ENCODE measurements at places on chromosomes 16 and 17.
A peak's percentile ranks its signal among the peaks of the same experiment; 100 is the strongest.

- DNase-seq, result peak; percentile 83
These were observed 376.3 kb downstream of the CNTNAP4 start for GRCh38 chr16:76653390-76654026.

DNA sequence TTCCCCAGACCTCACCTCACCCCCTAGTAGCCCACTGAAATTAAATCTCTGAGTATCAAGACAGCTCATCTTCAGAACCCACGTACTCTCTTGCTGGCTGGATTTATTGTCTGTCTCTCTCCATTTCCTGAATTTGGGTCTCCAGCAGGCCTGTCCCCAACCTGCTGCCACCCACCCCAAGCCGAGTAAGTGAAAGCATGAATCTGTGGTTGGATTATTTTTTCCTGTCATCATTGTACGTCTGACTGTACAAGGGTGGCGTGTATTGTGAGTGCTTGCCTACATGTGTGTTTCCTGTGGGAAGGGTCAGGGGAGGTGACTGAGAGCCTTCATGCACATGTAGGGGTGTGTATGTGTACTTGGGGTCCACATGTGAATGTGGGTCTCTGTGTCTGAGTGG lies 5.4 kb downstream of the TNP2 start:
- no peak for DNase-seq

DNA sequence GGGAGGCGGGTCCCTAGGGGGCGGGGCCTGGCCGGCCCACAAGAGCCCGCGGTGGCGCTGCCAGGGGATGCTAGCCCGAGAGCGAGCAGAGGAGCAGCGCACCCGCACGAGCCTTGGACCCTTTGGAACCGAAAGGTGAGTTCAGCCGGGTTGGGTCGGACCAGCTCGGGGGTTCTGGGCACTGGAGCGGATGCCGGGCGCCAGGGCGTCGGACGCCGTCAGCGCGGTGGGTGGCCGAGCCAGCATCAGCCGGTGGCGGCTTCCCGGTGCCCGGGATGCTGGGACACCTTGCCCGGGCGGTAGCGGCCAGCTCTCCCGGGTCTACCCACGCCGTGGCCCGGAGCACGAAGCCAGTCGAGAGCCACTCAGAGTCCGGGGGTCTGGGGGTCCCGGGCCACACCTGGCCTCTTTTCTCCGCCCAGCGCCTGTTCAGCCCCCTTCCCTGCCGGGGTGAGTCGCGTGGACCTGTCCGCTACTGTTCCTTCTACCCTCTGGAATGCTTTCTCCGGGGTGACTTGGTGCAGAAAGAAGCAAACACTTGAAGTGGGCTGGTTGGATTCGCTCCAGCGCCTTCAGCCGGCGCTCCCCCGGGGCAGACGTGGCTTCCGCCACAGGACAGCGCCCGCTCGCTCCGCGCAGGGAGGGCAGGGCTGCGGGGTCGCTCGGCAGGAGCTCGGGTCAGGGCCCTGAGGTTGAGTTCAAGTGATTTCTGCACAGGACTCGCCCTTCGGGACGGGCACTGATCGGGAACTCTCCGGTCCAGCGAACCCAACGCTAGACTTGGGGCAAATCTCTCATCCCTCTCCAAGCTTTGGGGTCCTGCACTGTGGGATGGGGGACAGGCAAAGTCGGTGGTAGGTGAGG lies at the start of gene SCNN1G:
SCNN1G (plus strand) TSS at position 67 of the 864 bp plus-strand sequence. CDS start 3,527 bp downstream, outside the sequence.
- DNase-seq, result no peak

DNA sequence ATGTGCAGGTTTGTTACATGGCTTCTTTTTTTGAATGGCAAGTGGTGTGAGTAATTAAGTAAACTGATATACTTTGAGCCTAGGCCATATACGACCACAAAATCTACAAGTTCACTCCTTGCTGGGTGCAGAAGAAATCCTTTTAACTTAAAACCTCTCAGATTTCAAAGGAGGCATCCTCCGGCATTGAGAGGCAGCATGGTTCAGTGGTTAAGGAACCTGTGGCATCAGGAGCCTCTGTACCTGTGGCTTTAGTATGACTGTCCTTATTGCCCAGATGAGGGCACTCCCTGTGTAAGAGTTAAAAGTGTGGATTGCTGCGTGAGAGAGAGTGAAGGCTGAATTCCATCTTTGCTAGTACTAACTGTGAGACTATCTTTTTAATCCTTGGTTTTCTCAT lies 3.3 kb downstream of the NLRP1 start:
- DNase-seq, result no peak

GRCh38 chr17:4537451-4538235 lies 17.5 kb downstream of the MYBBP1A start:
- DNase-seq, result no peak

- no peak for DNase-seq
These were observed 86.8 kb downstream of the MARF1 start for GRCh38 chr16:15556130-15556529.

- DNase-seq, result no peak
These were observed 34.2 kb upstream of the CRHR1 start for GRCh38 chr17:45749831-45750335.

- no peak for DNase-seq
These were observed 217.3 kb upstream of the ERCC4 start for GRCh38 chr16:13702614-13703013.

GRCh38 chr17:77086433-77087010 lies 54.2 kb upstream of the SEC14L1 start:
- DNase-seq, result peak; percentile 66

DNA sequence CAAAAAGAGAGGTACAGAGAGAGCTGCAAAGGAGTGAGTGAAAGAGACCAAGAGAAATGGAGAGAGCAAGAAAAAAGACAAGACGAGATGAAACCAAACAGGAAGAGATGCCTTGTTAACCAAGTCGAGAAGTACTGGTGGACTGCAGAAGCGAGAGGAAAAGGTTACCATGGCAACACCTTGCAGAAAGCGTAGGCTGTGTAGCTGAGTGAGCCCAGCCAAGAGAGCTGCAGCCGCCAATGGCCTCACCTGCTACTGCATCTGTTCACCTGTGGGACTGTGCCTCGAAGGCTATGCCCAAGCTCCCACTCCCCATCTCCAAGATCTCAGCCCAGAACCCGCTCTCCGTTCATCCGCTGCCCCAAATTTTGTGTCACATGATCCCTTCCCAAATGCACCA lies 161.3 kb downstream of the SLC39A11 start:
- DNase-seq, result peak; percentile 12

GRCh38 chr16:17520561-17520960 lies 49.8 kb upstream of the XYLT1 start:
- DNase-seq, result no peak

DNA sequence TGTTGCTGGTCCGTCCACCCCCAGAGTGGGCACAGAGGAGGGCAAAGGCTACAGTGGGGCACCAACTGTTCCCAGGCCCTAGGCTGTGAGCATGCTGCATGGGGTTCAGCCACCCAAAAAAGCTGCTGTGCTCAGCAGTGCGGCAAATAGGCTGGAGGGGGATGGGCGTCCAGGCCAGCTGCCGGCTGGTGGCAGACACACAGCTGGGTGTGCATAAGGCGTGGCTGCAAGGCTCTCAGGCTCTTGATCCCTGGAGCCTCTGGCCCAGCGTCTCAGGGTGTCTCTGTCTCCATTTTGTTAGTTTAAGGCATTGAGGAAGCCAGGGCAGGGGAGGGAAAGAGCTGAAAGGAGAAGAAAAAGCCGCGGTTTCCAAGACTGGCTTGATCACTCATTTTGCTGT lies 8.8 kb downstream of the RPL19 start:
- DNase-seq, result no peak

DNA sequence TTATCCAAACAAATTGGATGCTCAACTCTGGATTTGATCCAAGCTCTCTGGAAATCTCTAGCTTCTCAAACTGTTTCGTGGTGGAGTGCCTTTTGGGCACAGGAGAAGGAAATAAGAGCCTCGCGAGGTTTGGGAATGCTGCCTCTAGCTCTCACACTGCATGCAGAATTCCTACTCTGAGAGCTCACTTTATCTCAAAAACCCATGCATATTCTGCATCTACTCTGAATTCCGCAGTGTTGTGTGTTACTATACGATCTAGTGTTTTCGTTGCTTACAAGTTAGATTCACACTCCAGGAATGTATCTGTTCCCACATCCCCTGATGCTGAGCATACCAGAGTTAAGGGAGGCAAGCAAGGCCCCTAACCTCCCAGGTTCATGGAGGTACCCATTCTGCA lies 462.7 kb downstream of the WWOX start:
- DNase-seq, result no peak

DNA sequence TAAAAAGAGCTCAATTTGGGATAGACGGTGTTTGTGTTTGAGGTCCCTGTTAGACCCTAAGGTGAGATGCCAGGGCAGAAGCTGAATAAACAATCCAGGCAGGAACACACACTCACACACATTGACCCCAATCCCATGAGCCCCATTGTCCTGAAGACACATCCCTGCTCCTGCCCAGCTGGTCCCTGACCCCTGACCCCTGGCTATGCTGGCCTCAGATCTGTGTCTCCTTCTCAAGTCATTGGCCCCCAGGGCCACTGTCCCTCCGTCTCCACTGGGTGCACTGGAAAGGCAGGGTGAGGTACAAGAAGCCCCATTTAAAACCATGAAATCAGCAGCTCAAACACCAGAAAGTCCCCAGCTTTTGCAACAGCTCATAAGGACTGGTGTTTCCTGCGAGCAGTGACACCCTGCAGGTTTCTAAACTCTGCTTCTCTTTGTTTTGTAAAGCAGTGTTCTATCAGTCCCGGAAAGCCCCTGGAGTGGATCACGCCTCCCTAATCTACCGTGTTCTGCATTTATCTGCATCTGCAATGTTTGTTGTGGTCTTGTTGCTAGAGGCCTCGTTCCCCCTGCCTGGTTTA lies 18.0 kb upstream of the ASGR2 start:
- no peak for DNase-seq

DNA sequence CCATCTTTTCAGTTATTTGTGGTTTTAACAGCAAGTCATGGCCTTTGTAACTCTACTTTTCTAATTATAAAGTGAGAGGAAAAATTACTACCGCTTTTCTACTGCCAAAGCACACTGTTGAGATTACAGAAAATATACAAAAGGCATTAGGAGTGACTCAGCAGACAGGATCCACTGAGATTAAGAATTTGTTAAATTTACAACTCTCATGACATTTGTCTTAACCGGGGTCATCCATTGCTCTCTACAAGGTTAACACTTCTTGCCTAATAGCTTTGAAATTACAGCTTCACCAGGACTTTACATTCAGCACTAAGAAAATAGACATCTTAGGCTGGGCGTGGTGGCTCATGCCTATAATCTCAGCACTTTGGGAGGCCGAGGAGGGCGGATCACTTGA lies 93.4 kb downstream of the SSH2 start:
- DNase-seq, result no peak

DNA sequence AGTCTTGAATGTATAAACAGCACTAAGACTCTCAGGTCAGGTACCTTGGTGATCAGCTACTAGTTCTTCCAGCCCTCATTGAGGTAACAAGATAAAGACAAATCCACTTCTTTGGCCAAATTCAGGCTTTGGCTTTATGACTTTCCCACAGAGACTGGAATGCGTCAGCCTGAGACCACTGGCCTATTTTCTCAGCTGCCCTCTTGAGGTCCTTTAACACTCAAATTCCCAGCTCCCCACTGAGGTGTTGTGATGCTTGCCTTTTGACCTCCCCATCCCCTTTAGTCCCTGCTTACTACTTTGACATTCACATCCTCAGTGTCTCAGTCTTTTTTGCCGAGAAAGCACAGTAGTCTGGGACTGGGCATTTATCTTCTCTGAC lies 10.6 kb downstream of the TNFAIP1 start:
- no peak for DNase-seq

DNA sequence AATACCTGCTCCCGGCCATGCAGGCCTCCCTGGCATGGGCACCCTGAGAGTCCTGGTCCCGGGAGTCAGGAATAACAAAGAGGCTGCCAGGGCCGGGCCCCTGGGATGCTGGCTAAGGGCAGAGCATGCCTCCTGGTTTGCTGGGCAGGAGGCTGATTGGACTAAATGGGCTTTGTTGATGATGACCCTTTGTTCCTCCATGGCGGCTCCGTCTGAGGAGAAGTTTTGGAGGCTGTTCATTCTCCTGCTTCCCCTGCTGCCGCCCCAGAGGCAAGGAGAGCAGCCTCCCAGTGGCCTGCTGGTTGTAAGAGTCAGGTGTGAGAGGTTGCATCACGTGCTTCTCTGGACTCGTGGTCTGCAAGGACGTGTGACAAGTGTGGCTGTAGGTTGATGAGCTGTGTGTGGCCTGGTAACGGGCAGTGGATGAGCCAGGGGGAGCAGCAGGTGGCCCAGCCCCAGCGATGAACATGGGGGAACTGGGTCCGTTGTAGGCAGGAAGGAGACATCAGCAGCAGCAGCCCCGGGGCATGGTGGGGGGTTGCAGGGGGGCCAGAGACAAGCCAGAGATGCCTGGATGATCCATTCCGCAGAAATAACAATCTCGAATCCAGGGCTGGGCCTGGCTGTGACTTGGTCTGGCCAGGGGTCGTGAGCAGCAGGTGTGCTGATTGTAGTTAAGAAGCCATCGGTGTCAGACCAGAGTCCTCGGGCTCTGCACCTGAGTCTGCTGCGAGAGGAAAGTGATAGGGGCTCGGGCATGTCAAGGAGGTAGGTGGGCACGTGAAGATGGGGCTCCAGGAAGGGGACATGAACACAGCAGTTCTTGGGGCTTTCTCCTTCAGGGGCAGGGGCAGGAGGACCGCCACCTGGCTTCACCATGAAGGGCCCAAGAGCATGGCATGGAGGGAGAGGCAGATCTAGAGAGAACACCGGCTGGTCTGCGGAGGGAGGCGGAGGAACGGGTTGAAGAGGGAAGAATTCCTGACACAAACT lies 101.4 kb downstream of the TNFRSF13B start:
- DNase-seq, result no peak

DNA sequence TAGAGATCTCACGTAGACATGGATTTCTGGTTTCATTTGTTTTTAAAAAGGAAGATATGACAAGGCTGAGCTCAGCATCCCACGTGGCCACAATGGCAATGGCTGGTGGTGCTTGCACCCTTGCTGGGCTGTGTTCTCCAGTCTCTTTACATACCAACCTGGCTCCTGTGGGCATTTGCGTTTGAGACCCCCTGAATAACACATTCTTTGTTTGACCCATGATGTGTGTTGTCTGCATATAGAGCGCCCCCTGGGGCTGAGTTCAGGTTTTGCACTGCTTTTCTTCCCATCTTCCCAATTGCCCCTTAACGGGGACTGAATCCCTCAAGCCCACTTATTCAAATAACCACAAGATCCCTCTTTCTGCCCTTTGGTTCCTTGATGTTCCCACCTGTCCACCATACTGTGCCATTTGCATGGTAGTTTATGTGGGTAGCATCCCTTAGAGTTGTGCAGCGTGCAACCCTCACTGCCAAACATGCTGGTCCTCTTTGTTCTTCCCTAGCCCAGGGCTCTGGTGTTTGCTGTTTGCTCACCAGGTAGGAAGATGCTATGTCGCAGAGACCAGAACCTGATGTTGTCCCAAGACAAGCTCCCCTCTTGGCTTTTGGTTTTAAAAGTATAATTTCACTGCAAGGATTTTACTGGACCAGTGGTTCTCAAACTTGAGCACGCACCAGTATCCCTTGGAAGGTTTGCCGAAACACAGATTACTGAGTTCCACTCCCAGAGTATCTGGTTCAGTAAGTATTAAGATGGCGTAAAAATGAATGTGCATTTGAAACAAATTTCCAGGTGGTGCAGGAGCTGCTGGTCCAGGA lies 38.5 kb upstream of the NKD1 start:
- no peak for DNase-seq
